T-helper 1 cell treated with Interleukin-12 subunit alpha and Interleukin-12 subunit beta and Interleukin-4 antibody, amounts not matched to agents 30 ng/mL and 1 ng/mL, for 36 hours (primary cell): ENCODE measurements at places on chromosomes 7 and 10. TPM values are rescaled to one million over a fixed set of nuclear protein-coding genes. Genes with fewer than 3 reads are reported as not detected.

EBLN1 gene
- total RNA-seq = not detected in 2 replicates

UCN3 gene
- total RNA-seq = not detected in 2 replicates

FANK1 gene
- total RNA-seq = not detected in 2 replicates

GDF2 gene
- total RNA-seq = not detected in 2 replicates

INMT gene
- 5.2 and 5.9 TPM in 2 replicates for total RNA-seq

SLC26A5 gene
- not detected in 2 replicates for total RNA-seq

GIMAP4 gene
- total RNA-seq = 472 and 476 TPM in 2 replicates

SPAM1 gene
- not detected in 2 replicates for total RNA-seq

TEX47 gene
- not detected in 2 replicates for total RNA-seq

GSAP gene
- total RNA-seq = 9.3 and 10.4 TPM in 2 replicates

SFRP5 gene
- total RNA-seq = not detected in 2 replicates

SH2D4B gene
- 0.10 and 0.17 TPM in 2 replicates for total RNA-seq

KCNIP2 gene
- total RNA-seq = 2.8 and 3.4 TPM in 2 replicates

SPDYE5 gene
- not detected in 2 replicates for total RNA-seq

CALML5 gene
- total RNA-seq = not detected in 2 replicates

ASL gene
- 30.3 and 33.4 TPM in 2 replicates for total RNA-seq

LGI1 gene
- total RNA-seq = not detected in 2 replicates

LEP gene
- total RNA-seq = not detected in 2 replicates

HABP2 gene
- total RNA-seq = not detected in 2 replicates
